ENCODE measurements at places on chromosomes 12 and 14.

DNA sequence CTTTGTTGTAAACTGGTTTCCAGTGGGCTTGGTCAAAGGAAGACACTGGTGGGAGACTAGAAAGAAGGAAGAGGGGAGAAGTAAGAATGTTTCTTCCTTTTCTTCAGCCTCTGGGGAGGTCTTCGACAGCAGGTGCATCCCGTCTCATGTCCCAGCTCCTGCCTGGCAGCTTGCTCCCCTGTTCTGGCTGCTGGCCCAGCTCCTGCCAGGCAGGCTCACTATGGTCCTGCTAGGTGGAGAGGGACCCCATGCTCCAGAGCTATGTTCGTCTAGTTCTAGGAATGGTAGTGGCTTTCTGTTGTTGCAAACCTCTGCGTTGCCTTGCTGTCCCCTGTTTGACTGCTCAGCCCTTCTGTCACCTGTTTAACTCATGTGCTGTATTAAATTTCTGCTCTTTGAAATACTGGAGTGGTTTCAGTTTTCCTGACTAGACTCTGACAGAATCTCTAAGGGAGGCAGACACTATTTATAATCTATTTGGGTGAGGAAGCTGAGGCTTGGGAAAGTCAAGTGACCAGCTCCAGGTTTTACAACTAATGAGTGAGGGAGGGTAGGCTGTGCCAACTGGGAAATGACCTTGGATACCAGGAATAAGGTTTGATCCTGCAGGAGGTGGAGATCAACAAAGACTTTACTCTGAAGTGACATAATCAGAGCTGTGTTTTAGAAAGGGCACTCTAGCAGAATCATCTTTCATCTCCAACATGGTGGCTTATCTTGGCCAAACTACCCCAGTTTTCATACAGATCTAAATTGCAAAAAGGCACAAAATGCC lies 94.7 kb upstream of the DDHD1 start:
- H3K27ac ChIP-seq = no peak overlapping the region
- H3K36me3 ChIP-seq = peaks cover 15% of the 10 kb centered on the region
- H3K4me3 ChIP-seq = no peak overlapping the region
- no peaks in the 10 kb centered on the region for H3K27me3 ChIP-seq
- H3K4me1 ChIP-seq = no peaks in the 10 kb centered on the region

DNA sequence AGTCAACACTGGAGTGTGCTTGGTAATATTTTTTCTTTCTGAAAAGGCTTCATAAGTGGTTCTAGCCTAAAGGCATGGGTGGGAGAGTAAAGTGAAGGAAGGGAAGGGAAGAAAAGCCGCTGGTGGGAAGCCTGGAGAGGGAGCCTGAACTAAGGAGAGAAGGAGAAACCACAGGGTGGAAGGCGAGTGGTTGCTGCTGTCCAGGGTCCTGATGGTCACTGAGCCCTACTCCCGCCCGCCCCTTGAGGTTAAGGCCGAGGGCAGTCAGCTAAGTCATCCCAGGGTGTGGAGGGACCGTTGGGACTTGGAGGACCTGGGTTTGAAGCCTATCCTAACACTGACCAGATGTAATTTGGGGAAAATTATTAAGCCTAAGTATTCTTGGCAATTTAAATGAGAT lies 189.1 kb downstream of the PIWIL1 start:
- H3K36me3 ChIP-seq = no peaks in the 10 kb centered on the region
- H3K27ac ChIP-seq = no peak overlapping the region
- H3K4me1 ChIP-seq = no peaks in the 10 kb centered on the region
- H3K27me3 ChIP-seq = no peaks in the 10 kb centered on the region
- no peak for ATAC-seq
- no peak overlapping the region for H3K4me3 ChIP-seq

GRCh38 chr14:102249041-102249440 lies 55.9 kb downstream of the MOK start:
- peaks cover 7% of the 10 kb centered on the region for H3K27me3 ChIP-seq
- H3K36me3 ChIP-seq = no peaks in the 10 kb centered on the region
- H3K4me3 ChIP-seq = no peak overlapping the region
- ATAC-seq = no peak

- H3K4me1 ChIP-seq = peaks cover 9% of the 10 kb centered on the region
- H3K27ac ChIP-seq = no peak overlapping the region
- H3K4me3 ChIP-seq = no peak overlapping the region
- H3K36me3 ChIP-seq = no peaks in the 10 kb centered on the region
- H3K27me3 ChIP-seq = peaks cover 75% of the 10 kb centered on the region
Measured at GRCh38 chr12:131603939-131604795, 106.7 kb upstream of the SFSWAP start.

- peak overlapping the region; percentile 70 for H3K27ac ChIP-seq
- H3K36me3 ChIP-seq = peaks cover 50% of the 10 kb centered on the region
- peaks cover 25% of the 10 kb centered on the region for H3K4me1 ChIP-seq
Measured at GRCh38 chr12:2805143-2805520, 7.3 kb upstream of the ITFG2 start.

DNA sequence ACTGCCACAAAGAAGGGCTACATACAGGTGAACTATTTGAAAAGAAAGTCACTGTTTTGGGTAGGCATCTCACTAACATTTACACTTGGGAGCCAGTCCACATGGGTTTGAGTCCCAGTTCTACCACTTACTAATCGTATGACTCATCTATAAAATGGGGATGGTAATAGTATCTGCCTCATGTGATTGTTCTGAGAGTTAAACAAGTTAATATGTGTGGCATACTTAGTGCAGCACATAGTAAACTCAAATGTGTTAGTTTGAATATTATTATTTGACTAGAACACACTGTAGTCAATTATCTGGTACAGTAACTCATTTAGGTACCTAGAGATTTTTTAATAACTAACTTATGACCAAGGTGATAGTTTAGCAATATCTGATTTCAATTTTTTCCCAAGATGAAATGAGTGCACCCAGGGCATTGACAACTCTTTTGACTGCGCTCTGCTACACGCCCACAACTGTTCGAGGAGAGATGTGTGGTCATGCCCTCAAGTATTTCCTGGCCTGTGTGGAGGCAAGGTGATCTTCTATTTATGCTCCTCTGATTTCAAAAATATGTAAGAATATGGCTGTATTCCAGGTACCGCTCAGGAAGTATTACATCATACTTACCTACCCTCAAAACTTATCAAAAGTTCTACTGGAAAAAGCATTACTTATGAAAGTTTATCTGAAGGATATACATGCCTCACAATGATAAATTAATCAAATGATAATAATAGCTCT lies 210.6 kb upstream of the EGLN3 start:
- no peak overlapping the region for H3K27ac ChIP-seq
- no peak for ATAC-seq
- no peaks in the 10 kb centered on the region for H3K4me1 ChIP-seq
- peaks cover 8% of the 10 kb centered on the region for H3K27me3 ChIP-seq

DNA sequence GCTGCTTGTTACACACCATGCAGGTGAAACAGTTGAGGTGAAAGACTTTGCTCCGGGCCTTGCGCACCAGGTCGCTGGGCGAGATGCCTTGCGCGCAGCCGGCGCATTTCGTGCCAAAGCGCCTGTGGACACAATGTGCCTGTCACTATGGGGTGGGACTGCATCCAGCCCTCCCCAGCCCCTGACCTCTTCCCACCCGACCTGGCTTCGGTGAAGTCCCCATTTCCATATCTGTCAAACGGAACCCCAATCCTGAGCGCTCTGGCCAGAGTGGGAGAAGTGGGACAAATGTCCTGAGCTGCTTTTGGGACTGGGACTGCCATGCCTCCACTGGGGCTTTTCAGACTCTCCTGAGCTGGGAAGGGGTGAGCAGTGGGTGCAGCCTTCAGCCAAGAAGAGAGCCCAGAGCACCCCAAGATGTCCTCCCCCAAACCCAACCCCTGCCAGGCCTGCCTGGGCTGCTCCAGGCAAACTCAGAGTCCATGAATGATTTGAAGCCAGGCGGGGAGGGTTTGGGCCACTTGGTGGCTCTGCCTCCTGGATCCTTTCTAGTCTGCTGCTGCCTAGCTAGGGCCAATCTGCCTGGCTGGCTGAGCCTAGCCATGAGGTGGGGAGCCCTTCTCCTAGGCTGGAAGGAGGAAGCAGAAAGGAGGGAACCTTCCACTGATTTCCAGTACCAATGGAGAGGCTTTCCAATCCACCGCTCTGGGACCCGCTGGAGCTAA lies 2.3 kb downstream of the LHX5 start:
- H3K36me3 ChIP-seq = no peaks in the 10 kb centered on the region
- no peak overlapping the region for H3K27ac ChIP-seq
- no peak overlapping the region for H3K4me3 ChIP-seq
- H3K4me1 ChIP-seq = peaks cover 21% of the 10 kb centered on the region
- no peak for ATAC-seq

- no peaks in the 10 kb centered on the region for H3K27me3 ChIP-seq
- peak overlapping the region; percentile 96 for H3K27ac ChIP-seq
- peaks cover 46% of the 10 kb centered on the region for H3K36me3 ChIP-seq
- H3K4me3 ChIP-seq = peak overlapping the region; percentile 93
- peak; percentile 14 for ATAC-seq
- peaks cover 36% of the 10 kb centered on the region for H3K4me1 ChIP-seq
Measured at GRCh38 chr14:23321572-23322547, 603 bp downstream of the PABPN1 start.

- no peaks in the 10 kb centered on the region for H3K4me1 ChIP-seq
- no peaks in the 10 kb centered on the region for H3K36me3 ChIP-seq
- no peak overlapping the region for H3K4me3 ChIP-seq
- no peak for ATAC-seq
- H3K27ac ChIP-seq = no peak overlapping the region
Measured at GRCh38 chr14:95386536-95387095, 66.9 kb upstream of the CLMN start.
